NCI-H226 (cell line): ENCODE measurements at places on chromosomes 7 and 10.

- no peak for DNase-seq
Observed at GRCh38 chr10:5814110-5815107, 1.2 kb upstream of the GDI2 start.

DNA sequence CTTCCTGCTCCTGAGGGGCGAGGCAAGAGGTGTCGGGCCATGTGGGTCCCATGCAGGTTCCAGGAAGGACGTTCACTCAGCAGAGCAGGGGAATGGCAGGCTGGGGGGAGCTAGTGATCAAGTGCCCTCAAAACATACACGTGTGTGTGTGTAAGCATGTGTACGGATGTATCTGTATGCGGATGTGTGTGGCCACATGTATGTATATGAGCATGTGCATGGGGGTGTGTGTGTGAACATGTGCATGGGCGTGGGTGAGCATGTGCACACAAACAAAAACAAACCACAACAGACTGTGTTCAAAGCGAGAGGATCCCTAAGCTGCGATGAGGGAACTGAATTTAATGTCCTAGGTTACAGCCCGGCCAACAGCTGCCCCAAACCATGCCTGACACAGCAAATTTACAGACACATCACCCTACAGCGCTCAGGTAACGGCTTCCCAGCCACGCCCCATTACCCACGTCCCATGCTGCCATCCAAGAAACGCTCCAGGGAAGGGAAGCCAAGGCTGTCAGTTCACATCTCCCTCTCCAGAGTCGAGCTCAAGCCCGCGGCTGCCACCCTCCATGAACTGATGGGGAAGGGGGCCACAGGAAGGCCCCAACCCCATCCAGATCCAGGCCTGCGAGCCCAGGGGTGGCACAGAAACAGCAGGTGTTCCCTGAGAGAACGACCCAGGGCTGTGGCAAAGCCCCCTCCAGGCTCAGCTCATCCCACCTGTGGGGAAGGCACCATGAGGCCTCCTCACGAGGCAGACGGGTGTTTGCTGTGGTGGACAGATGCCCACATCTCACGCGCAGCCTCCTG is 56.6 kb downstream of the PTPRN2 start:
- DNase-seq = no peak

DNA sequence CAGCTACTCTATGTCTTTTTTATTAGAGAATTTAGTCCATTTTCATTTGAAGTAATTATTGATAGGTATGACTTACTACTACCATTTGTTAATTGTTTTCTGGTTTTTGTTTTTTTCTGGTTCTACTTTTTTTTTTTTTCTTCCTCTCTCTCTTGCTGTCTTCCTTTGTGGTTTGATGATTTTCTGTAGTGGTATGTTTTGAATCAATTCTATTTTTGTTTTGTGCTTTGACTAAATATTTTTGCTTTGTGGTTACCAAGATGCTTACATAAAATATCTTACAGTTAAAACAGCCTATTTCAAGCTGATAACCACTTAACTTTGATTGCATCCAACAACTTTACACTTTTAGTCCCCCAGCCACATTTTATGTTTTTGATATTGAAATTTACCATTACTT is 3.3 kb upstream of the OR2F2 start:
- DNase-seq = no peak

DNA sequence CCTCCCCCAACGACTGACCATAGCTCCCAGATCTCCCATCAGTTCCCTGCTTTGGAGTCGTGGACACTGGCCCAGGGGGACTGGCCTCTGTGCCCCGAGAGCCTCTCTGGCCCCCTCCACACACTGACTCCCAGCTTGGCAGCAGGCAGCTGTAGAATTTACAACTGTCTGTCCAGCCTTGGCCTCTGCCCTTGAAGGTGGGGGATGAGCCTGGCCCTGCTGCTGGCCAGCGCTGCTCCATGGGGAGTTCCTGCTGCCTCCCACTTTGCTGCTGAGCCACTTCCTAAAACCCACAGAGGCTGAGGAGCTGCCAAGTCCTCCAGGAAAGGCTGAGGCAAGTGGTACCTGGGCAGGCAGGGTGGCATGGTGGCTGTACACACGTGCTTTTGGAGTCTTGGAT is 147.1 kb downstream of the WDR11 start:
- DNase-seq = no peak

DNA sequence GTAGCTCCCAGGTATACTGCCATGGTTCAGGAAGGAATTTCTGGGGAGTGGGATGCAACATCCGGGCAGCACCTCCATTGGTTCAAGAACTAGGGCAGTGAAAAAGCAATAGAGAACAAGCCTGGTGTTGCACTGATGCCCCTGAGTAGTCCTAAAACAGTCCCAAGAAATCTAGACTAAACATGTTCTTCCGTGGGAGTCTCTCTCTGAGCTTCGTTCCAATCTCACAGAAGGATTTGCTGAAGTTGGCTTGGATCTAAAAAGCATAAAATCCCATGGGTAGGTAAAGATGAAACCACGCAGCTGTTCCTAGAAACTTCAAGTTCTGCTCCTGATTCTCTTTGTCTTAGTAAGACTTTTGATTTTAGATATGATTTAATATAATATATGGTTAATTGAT is 154.5 kb downstream of the PLXDC2 start:
- DNase-seq = no peak

DNA sequence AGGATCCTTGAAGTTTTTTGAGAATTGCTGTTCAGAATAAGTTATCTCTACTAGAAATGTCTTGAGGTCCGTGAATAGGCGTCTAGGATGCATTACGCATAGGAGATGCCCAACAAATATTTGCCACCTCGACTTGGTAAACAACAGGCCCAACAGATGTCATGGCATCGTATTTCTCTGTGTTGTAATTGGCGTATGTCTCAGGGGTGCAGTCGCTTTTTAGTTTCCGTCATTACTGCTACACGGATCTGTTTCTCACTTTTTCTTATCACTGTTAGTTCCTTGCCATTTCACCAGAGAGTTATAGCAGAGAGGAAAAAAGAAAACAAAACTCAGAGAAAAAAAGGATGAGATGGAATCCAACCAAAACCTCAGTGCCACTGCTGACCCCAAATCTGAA is 73.0 kb upstream of the SFMBT2 start:
- no peak for DNase-seq
